ENCODE measurements at places on chromosomes 3 and 15. TPM values are rescaled to one million over a fixed set of nuclear protein-coding genes. Genes with fewer than 3 reads are reported as not detected.

DNA sequence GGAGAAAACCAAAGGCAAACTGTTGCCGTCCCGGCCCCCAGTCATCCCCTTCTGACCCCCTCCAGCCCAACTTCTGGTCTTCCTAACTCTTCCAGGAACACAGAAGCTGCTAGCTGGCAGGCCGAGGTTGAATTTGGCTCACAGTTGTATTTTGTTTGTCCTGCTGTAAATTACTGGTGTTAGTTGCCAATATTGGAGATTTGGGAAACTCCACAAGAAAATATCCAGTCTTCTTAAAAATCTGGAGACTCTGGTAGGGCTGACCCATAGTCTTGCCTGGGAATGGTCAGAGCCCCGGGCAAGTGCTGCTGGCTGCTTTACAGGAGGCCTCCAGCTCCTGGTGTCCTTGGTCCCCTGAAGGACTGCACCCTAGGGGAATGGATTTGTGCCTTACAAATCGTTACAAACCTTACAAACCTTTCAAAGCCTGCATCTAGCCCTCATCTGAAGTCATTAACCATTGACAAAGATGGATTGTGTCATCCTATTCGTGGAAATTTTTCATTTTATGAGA is 112.0 kb upstream of the MCTP2 start:
- no peak overlapping the region for H3K27ac ChIP-seq
- no peaks in the 10 kb centered on the region for H3K4me1 ChIP-seq
- H3K4me3 ChIP-seq: no peak overlapping the region
- DNase-seq: no peak
- no peaks in the 10 kb centered on the region for H3K27me3 ChIP-seq
- no peaks in the 10 kb centered on the region for H3K36me3 ChIP-seq

GRCh38 chr3:111926266-111926676 is 52.6 kb upstream of the ABHD10 start:
- DNase-seq: no peak
- no peaks in the 10 kb centered on the region for H3K27me3 ChIP-seq
- H3K4me1 ChIP-seq: peaks cover 10% of the 10 kb centered on the region
- H3K36me3 ChIP-seq: peaks cover 45% of the 10 kb centered on the region
- no peak overlapping the region for H3K27ac ChIP-seq
- H3K4me3 ChIP-seq: no peak overlapping the region

The CYP1A2 gene
- polyA plus RNA-seq: not detected

The SEMA3F gene
- not detected for polyA plus RNA-seq
